ENCODE measurements at places on chromosomes 1 and 21.

DNA sequence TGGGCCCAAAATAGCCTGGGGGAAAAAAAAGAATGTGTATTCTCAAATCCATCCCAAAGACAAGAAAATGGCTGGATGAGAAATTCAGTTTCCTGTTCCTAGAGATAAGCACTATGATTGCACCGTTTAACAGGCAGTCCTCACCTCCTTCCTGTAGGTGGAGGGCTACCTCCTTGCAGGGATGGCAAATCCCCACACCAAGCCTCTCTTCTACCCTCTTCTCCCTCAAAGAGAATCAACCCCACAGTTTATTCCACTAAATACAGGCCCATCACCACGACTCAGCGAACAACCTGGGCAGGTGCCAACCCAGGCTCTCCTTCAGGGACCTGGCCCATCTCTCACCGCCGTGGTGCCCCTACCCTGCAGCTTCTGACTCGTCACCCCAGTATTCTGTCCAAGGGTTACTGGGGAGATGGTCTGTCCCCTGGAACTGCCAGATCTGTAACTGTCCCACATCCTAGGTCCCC is 3.4 kb upstream of the CHD5 start:
- no peak for DNase-seq

- no peak for DNase-seq
Measured at GRCh38 chr1:34162852-34163766, 1.9 kb downstream of the CSMD2 start.

DNA sequence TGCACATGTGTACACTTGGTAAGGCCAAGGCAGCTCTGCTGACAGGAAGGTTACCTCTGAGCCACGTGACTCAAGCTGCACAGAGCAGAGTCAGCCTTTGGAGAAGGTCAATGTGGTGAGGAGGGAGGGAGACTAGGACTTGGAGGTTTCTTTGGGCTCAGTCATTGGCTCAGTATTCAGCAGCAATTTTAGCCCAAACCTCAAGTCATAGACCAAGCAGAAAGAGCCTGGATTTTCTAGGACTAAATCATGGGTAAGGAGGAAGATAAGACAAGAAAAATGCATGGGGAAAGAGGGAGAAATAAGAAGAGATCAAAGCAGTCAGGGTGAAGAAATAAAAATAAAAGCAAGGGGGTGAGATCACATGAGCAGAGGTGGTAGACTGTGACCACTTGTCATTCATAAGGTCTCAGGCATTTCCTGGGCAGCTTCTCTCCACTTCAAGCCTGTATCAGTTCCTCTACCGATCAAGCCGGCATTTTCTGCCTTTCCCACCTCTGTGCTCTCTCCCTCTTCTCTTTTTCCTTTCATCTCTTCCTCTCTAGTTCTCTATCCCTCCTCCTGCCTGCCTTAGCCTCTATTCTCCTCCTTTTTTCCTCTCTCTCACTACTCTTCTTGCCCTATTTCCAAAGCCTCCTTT is 51.7 kb upstream of the DUSP10 start:
- no peak for DNase-seq

- DNase-seq = no peak
Measured at GRCh38 chr1:32716312-32717148, 14.0 kb upstream of the SYNC start.

- DNase-seq = no peak
Measured at GRCh38 chr1:61497013-61497412, 227.9 kb downstream of the TM2D1 start.

DNA sequence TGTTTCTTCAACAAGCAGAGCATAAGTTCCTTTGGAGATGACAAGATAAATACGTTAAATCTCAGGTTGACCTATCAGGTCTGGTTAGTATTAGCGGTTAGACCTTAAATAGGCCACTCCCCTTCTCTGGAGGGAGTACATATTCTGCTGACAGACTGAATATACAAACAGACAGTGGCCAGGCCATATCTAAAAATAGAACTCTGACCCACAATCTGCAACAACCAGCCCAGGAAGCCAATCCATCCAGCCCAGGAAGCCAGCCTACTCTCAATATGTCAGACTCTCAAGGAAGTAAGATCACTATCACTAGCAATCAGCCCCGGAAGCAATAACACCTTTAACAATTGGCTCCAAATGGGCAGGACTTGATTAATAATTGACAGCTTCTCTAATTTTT is 6.7 kb downstream of the IL20 start:
- DNase-seq = no peak

Data from CD4-positive, alpha-beta T cell (primary cell).